ENCODE measurements at places on chromosomes 7 and 10.

GRCh38 chr10:112904000-112904399 lies 46.0 kb upstream of the TCF7L2 start:
- no peak for DNase-seq

DNA sequence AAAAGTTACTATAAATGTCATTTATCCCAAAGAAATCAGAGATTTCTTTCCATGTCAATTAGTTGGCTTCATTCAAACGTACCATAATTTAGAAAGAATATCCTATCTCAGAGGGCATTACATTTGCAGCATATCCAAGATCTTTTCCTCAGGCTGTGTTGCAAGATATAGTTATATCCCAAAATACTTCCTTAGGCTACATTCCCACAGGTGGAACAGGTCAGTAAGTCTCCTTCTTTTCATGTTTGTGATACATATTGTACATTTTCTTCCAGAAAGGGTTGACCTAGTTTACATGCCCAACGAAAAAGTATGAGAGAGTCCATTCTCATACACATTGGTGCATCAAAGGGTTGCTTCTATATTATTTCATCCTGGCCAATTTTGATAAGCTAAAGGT lies 26.9 kb upstream of the VWA2 start:
- DNase-seq = no peak

DNA sequence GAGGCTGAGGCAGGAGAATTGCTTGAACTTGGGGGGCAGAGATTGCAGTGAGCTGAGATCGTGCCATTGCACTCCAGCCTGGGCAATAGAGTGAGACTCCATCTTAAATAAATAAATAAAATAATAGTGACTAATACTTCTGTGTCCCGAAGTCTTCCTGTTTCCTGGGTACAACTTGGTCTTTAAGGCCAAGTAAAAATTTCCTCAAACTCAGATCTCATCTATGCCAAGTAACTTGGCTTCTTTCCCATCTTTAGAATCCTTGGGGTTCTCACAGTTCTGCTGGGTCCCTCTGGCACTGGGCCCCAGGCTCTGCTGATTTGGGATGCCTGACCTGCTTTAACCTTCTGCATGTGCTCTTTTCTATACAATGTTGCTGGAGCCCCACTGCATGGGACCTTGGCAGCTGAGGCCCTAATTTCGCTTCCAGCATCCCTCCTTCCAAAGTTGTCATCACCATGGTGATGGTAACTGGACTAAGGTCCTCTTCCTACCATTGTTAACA lies 22.7 kb upstream of the AKR1B10 start:
- no peak for DNase-seq

- no peak for DNase-seq
These were observed 33.4 kb upstream of the LRRC18 start for GRCh38 chr10:48973065-48973464.

GRCh38 chr7:2983586-2983985 lies 60.1 kb downstream of the CARD11 start:
- no peak for DNase-seq

DNA sequence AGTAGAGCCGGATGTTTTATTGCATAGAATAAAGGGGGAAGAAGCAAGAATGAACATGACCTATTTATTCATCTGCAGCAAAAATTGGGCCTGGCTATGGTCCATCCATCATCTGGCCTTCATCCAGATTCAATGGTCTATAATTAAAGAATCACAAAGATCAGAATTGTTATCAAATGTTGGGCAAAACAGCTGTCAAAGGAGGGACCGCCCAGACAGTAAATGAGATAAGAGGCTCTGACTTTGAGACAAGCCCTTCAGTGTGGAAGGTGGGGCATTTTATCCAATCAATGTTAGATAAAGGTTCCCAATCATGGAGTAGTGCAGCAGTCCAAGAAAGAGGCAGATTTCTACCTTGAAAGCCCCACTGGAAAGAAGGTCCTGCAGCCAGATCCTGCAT lies 153.5 kb downstream of the PARD3 start:
- DNase-seq = no peak

DNA sequence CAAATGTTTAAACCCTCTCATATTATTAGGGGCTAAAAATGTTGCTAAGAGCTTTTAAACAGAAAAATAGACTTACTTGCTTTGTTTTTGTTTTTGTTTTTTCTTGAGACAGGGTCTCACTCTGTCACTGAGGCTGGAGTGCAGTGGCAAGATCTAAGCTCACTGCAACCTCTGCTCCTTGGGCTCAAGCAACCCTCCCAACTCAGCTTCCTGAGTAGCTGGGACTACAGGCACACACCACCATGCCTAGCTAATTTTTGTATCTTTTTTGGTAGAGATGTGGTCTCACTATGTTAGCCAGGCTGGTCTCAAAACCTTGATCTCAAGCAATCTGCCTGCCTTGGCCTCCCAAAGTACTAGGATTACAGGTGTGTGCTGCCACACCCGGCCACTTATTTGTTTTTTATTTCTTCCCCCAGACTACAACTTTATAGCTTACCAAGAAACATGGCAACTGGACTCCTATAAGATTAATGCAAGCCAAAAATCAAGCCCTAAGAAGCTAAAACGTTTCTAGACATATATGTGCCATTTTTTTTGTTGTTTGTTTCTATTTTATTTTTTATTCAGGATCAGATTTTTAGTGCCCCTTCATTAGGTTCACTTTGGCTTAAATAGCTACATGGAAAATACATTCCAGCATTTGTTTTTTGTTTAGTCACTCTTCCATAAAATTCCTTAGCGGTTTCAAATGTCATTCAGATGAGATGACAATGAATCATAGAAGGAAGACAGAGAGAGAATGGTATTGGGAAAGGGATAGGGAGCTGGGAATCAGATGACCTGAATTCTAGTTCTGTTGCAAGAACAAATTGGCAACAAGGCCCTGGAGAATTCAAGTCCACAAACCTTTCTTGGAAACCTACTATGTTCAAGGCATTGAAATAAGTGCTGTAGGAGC lies 163.4 kb upstream of the MKLN1 start:
- no peak for DNase-seq

GRCh38 chr7:25694211-25694610 lies 457.8 kb upstream of the NFE2L3 start:
- DNase-seq = no peak

GRCh38 chr10:124035928-124036558 lies 57.4 kb downstream of the CHST15 start:
- peak; percentile 35 for DNase-seq

- no peak for DNase-seq
These were observed 300.9 kb downstream of the BICC1 start for GRCh38 chr10:58813573-58813972.

GRCh38 chr7:1919539-1920265 lies 249.6 kb downstream of the ELFN1 start:
- DNase-seq = no peak

- DNase-seq = no peak
These were observed 49.3 kb upstream of the KCNIP2 start for GRCh38 chr10:101892782-101893391.

DNA sequence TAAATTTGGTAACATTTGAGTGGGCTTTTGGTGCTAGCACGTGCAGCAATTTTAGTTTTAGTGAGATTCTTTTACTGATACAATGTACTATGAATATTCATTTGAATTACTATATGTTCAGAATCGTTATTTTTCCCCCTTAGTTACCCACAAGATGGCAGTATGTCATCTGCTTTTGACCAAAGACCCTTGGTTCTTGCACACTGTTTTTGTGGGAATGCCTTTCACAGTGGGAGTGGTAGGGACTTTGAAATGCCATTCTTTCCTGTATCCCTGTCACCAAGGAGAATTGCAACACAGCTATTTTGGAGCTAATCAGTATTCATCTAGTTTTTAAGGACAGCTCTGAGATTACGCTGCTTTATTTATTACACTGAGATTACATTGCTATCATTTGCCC lies 40.6 kb downstream of the SEC23IP start:
- no peak for DNase-seq

- no peak for DNase-seq
These were observed 39.0 kb downstream of the C10orf120 start for GRCh38 chr10:122660696-122661095.

GRCh38 chr10:17764142-17764541 lies 12.1 kb downstream of the TMEM236 start:
- no peak for DNase-seq

GRCh38 chr10:86952106-86952505 lies 5.3 kb downstream of the MMRN2 start:
- no peak for DNase-seq

DNA sequence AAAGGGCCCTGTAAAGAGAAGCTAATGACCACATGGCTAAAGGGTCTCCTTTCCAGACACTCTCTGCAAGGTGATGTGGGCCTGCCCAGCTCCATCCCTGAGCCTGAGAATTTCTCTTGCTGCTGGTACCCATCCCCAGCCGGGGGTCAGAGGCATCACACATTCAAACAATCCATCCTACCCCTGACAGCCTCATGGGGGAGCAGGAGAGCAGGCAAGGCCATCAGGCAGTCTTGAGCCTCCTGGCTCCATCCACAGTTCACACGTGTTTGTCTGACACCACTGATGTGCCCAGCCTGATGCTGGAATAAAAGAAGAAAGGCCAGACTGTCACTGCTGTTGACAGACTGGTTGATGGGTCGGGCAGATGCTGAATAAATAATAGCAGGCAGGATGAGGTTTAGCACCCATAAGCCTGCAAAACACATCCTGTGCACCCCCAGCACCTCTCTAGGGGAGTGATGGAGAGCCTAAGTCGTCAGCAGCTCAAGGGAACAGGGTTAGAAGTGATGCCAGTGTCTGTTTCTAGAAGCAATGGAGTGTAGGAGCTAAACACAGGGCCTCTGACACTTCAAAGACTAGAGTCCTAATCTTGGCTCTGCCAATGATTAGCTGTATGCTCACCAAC lies 43.5 kb downstream of the TLL2 start:
- peak; percentile 10 for DNase-seq

- DNase-seq = no peak
These were observed 315.9 kb upstream of the LRRN3 start for GRCh38 chr7:110775046-110775445.

DNA sequence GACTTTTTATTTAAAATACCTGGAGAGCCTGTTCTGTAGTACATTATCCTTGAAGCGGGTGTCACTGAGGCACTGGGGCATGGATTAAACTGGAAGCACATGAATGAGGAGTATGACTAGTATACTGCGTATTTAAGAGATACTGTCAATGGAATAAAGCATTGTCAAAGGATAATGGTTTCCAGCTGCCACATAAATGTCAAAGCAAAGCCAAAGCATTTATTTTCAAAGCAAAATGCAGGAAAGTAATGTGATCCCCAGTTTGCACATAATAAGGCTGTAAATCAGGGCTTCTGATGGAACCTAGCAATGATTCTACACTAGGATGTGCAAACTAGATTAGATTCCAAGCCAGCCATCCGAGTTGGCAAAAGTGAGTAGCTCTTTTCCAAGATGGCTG lies 240.1 kb downstream of the POU6F2 start:
- no peak for DNase-seq

GRCh38 chr10:78337646-78338391 lies 304.2 kb downstream of the RPS24 start:
- DNase-seq = no peak

DNA sequence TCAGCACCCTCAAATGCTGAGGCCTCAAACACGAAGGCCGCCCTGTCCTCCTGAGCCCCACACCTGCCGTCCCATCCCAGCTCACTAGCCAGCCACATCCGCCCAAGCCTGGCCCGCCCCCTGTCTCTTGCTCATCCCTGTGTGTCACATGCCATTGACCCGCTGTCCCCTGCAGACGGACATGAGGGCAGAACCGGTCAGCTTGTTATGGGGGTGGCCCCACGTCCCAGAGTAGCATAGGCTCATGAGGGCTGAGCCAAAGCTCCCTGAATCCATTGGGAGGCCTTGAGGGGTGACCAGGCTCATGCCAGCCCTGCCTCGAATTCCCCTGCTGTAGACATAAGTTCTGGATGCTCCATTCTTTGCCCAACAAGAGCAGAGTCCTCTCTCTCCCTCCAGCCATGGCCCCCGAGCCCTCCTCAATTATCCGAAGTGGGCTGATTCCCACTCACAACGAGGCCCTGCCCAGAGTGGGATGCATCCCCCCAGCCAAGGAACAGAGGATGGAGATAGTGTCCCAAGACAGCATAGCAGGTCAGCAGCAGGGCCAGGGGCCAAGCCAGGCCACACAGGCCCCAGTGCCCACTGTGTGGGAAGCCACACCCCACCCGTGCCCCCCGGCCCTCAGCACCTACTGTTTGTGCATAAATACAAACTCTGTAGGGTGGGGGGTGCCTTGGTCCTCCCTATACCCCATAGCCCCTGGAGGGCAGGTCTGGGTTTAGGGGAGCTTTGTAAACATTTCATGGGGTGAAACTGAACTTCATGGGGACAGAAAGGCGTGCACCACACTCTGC lies 42.1 kb downstream of the EBF3 start:
- no peak for DNase-seq

- no peak for DNase-seq
These were observed 55.2 kb upstream of the CDK13 start for GRCh38 chr7:39894904-39895303.

Data from CD4-positive, alpha-beta T cell treated with Interleukin-21 for 1 hour (primary cell).